Left cardiac atrium (tissue), 4 donors: ENCODE measurements at places on chromosomes 3 and 15. TPM values are rescaled to one million over a fixed set of nuclear protein-coding genes. Genes with fewer than 3 reads are reported as not detected.

- DNase-seq: no peak
Observed at GRCh38 chr3:30819067-30819798, 75.2 kb downstream of the GADL1 start.

- DNase-seq: no peak
Observed at GRCh38 chr3:174436367-174436766, 422.8 kb upstream of the NAALADL2 start.

GRCh38 chr15:60130398-60130797 is 126.3 kb downstream of the FOXB1 start:
- DNase-seq: no peak

DNA sequence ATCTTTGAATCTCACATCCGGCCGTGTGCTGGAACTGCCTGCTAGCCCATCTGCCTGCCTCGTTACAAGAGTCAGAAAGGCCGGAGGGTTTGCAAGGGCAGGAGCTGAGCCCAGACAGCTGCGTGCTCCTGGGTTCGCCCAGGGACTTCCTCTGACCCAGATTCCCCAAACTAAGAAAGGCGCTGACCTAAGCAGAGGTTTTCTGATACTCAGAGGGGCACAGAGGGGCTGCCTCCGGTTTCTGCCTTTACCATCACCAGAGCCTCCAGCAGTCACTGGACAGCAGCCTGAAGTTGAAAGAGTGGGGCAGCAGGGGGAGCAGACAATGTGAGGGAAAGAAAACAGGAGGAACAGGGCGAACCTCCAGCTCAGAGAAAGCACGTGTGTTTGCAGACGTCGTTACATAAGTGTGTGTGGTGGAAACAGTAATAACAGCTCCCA is 33.4 kb upstream of the RAD18 start:
- DNase-seq: peak; percentile 47

- DNase-seq: no peak
Observed at GRCh38 chr3:6709178-6709577, 151.7 kb upstream of the GRM7 start.

GRCh38 chr3:100129941-100130340 is 15.6 kb upstream of the FILIP1L start:
- DNase-seq: no peak

GRCh38 chr15:52098323-52098722 is 14.3 kb downstream of the BCL2L10 start:
- no peak for DNase-seq

- peak; percentile 71 for DNase-seq
Observed at GRCh38 chr3:42071904-42072812, 19.0 kb upstream of the TRAK1 start.

DNA sequence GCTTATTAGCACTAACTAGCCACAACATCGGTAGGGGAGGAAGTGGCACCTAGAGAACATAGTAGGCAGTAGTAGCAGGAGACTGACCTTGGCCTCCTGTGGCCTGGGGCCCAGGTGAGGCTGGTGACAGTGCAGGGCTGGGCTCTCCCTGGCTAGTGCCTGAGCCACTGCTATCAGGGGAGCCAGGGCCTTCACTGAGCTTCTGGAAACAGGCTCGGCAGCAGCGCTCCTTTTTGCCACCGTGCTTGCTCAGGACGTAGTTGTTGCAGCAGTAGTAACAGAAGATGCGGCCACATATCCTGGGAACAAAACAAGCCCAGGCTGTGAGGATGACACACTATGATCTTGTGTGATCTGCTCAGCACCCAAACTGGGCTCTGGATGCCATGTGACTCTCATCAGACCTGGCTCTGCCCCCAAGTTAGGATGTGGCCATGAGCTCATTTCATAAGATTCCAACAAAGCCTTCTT is 15.1 kb downstream of the CXCR6 start:
- no peak for DNase-seq

DNA sequence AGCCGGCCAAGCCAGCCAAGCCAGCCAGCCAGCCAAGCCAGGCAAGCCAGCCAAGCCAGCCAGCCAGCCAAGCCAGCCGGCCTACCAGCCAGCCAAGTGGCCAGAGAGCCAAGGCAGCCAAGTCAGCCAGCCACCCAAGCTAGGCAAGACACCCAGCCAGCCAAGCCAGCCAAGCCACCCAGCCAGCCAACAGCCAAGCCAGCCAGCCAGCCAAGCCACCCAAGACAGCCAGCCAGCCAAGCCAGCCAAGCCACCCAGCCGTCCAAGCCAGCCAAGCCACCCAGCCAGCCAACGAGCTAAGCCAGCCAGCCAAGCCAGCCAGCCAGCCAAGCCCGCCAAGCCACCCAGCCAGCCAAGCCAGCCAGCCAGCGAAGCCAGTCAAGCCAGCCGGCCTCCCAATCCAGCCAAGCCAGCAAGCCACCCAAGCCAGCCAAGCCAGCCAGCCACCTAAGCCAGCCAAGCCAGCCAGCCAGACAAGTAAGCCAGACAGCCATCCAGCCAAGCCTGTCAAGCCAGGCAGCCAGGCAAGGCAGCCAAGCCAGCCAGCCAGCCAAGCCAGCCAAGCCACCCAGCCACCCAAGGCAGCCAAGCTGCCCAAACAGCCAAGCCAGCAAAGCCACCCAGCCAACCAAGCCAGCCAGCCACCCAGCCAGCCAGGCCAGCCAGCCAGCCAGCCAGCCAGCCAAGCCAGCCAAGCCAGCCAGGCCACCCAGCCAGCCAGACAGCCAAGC is 200.5 kb downstream of the GOLGA6L6 start:
- peak; percentile 80 for DNase-seq

GRCh38 chr3:182239316-182239715 is 527.6 kb downstream of the SOX2 start:
- DNase-seq: no peak

DNA sequence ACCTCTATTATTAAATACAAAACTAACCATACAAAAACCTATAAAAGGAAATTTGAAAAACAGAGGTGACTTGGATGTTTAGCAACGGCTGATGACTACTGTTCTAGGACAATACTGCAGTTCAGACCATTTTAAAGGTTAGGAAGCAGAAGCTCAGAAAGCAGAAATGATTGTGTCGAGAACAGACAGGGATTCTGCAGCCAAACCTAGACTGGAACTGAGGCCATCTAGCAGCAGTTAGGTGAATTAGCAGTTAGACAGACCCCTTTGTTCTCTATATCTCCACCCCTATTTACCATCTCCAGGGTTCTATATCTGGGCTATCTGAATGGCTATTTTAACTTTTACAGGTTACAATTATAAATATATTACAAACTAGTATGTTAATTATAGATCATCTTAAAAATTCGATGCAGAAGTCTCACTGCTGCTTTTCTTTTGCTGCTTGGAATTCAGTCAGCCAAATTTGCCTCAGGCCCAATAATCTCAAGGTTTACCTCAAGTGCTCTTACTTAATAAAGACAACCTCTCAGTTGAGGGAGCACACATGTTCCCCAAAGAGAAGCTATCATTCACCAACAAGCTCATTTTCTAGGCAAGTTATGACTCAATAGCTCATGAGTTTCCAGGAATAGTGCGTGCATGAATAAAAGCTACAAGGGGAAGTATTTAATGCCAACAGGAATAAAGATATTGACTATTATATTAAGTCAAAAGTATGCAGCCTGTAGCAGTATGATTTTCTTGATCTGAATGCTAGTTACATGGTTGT is 9.3 kb upstream of the IL1RAP start:
- no peak for DNase-seq

DNA sequence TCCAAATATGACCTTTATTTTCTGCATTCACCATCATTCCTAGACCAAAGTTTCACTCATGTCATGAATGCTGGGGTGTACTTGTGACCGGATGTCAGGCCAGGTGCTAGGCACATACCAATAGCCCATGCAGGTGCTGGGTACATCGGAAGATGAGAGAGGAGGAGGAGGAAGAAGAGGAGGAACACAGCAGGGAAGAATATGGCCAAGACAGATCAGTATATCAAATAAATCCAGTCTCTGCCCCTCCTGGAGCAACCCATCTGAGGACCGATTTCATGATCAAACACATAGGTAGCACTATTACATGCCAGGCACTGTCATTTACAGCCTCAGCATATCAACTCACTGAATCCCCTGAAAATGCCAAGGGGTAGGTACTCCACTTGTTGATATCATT is 3.0 kb upstream of the WNT7A start:
- no peak for DNase-seq

- DNase-seq: no peak
Observed at GRCh38 chr3:138007898-138008297, 2.1 kb upstream of the CLDN18 start.

GRCh38 chr3:127544803-127545201 is 45.7 kb downstream of the TPRA1 start:
- no peak for DNase-seq

Gene NPAP1
- total RNA-seq: not detected

Gene CALML4
- total RNA-seq: 4.3 TPM

Gene HACL1
- total RNA-seq: 11.0 TPM

Gene LDHAL6B
- total RNA-seq: not detected

Gene PROS1
- 56.0 TPM for total RNA-seq

Gene ADPRH
- total RNA-seq: 10.8 TPM

Gene SLC6A20
- total RNA-seq: 0.18 TPM

Gene ASB14
- total RNA-seq: not detected

Gene DPP8
- total RNA-seq: 34.9 TPM

Gene GBE1
- 82.7 TPM for total RNA-seq

Gene HTR3E
- total RNA-seq: not detected

Gene ZBED2
- total RNA-seq: not detected

Gene KCNAB1
- 3.5 TPM for total RNA-seq
